ENCODE measurements at places on chromosomes 12 and 14.
A peak's percentile ranks its signal among the peaks of the same experiment; 100 is the strongest.

GRCh38 chr12:6336079-6336888 lies 5.6 kb downstream of the TNFRSF1A start:
- peak; percentile 96 for DNase-seq

- DNase-seq, result no peak
These were observed 118.6 kb upstream of the CCDC175 start for GRCh38 chr14:59695198-59695597.

GRCh38 chr12:70752327-70752726 lies 115.1 kb upstream of the PTPRB start:
- no peak for DNase-seq

GRCh38 chr12:65826353-65827171 lies 2.3 kb downstream of the HMGA2 start:
- DNase-seq, result no peak

DNA sequence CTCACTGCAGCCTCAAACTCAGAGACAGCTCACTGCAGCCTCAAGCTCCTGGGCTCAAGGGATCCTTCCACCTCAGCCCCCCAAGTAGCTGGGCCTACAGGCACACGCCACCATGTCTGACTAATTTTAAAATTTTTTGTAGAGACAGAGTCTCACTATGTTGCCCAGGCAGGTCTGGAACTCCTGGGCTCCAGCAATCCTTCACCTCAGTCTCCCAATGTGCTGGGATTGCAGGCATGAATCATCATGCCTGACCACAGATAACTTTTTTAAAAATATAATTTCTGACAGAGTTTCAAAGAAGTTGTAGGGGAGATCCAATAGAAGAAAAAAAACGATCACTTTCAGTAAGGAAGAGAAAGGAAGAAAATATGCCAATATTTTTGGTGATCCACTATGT lies 189.7 kb upstream of the CDKN3 start:
- no peak for DNase-seq

Measured in iPS DF 6.9 (cell line).